ENCODE measurements at places on chromosomes 3 and 15.

DNA sequence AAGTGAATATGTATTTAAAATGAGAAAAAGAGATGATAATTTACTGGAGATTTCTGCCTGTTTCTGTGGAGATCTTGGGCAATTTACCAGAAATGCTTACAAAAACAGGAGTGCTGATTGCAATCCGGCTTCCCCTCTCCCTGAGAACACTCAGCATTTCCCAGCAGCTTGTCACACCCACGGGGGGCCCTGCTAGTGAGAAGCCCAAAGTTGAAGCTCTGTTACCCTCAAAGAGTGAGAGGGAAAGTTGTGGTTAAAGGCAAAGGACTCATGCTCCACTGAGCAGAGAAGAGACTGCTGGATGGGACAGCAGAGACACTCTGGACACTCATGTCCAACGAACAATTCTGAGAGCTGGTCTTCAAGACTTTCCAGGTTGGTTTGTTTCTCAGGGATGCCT is 2.9 kb downstream of the MCTP2 start:
- no peak for DNase-seq

DNA sequence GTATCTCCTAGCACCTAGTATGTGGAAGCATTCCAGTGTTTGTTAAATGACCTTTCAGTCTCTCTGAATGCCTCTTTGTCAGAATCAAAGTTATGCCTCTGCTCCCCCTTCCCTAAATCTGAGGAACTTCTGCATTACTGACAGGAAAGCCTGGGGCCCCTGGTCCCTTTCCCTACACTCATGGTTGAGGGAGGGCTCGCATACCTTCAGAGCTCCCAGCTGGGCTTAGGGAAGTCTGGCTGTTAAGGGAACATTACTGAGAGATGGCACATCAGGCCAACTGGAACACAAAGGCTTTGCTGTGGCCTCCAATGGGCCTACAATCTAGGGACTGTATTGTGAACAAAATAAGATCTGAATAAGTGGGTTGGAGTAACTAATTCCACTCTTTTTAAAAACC is 10.3 kb downstream of the PKM start:
- no peak for DNase-seq

- no peak for DNase-seq
Observed at GRCh38 chr3:12729051-12729651, 29.9 kb downstream of the TMEM40 start.

DNA sequence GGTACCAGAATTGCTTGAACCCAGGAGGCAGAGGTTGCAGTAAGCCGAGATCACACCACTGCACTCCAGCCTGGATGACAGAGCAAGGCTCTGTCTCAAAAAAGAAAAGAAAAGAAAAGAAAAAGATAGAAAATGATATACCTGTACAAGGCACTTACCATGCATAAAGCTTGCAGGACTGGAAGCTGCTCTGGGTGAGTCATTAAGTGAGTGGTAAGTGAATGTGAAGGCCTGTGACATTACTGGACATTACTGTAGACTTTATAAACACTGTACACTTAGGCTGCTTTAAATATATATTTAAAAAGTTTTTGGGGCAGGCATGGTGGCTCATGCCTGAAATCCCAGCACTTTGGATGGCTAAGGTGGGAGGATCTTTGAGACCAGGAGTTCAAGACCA is 99.2 kb downstream of the SLMAP start:
- DNase-seq = no peak

- DNase-seq = no peak
Observed at GRCh38 chr3:53694046-53694445, 152.2 kb downstream of the CHDH start.

DNA sequence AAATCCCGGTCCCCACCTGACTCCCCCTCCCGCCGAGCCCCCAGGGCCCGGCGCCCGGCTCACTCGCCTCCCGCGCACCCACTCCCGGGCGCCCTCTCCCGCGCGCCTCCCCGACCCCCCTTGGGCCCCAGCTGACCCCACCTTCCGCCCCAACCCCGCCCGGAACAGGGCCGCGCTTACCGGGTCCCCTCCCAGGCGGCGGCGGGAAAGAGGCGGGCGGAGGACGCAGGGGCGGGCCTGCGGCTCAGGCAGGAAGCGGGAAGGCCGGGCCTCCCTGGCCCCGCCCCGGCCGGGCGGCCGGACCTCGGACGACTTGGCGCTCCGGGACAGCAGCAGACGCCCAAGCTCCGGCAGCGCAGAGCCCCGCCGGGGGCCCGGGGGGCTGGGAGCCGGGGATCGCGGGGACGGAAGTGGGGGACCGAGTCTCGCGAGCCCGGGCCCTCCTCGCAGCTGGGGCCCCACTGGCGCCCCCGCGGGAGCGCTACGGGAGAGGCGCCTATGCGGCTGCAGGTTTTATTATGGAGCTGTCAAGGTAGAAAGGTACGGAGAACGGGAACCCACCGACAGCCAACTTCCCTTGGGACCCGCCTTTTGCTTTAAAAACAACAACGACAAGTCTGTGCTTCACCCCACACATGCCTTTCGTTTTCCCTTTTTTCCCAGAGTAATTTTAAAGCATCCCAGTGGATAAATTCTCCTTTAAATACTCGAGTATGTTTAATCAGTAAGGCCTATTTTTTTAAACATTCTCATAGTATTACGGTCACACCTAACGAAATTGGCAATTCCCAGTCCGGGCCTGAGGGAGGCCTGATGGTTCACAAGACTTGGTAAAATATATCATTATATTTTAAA is at the start of gene SLC41A3:
TSS of gene SLC41A3 (minus strand) at position 212 of the 855 bp plus-strand sequence. CDS start 15,905 bp downstream, outside the sequence.
- DNase-seq = peak; percentile 93

- DNase-seq = no peak
Observed at GRCh38 chr3:154931484-154931883, 148.6 kb upstream of the MME start.

DNA sequence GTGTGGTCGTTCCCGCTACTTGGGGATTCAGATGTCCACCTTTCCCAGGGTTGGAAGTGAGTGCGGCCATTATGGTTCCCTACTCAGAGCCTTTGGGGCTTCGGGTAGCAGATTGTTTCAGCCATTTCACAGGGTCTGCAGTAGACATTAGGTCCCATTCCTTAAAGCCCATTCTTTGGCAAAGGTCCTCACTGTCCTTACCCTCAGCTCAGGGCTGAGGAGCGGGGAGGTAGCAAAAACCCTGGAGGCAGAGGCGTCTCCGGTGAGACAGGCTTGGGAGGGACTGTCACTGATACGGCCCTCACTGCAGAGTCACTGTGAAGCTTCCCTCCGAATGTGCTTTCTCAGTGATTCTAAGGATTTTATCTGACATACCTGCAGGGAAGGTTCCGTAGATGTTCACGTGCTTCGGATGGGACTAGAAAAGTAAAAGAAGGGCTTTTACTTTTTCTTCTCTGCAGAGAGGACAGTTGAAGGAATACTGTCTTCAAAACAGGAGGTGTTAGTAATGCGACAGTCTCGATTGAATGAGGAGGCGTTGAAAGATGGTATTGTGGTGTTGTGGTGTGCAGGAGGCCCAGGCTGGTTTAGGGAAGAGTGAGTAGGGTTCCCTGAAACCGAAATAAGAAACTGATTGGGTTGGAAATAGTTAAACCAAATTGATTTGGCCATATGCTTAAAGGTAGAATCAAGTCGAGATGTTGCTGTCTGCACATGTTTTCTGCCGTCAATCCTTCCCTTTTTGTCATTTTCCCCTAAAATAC is 630 bp downstream of the ATP6V1A start:
- peak; percentile 39 for DNase-seq

DNA sequence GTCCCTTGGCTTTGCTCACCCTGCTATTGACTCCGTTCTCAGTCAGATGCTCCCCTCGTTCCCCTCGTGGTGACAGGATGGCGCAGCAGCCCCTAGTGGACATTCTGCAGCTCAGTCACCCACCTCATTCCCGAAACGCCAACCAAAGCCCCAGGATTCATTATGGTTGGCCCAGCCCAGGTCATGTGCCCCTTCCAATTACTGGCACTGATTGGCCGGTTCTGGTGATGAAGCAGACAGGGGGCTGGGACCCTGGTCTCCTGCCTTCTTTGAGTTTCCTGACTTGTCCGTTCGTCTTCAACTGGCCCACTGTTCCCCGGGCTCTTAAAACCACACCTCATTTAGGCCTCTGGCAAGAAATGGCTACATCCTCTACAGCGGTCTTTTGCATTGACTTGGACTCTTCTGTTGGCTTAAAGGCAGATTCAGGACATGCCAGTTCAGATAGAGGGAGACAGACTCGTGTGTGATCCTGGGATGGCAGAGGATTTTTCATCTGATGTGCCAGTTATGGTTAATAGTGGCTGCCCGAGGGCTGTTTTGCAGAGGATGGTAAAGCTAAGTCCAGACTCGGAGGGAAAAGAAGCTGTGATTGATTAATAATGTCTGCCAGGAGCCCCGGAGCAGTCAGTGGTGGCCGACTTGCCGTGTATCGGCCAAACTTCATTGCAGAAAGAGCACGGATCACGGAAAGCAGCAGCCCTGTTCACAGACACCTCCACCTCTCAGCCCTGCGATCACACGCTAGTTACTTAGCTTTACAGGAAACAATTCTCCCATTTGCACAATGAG is 37.8 kb downstream of the LSM3 start:
- DNase-seq = no peak

All from NCI-H2081 (cell line).